ENCODE measurements at places on chromosomes 12 and 14.
A peak's percentile ranks its signal among the peaks of the same experiment; 100 is the strongest.

- DNase-seq = no peak
Measured at GRCh38 chr12:85225501-85225900, 54.5 kb upstream of the ALX1 start.

DNA sequence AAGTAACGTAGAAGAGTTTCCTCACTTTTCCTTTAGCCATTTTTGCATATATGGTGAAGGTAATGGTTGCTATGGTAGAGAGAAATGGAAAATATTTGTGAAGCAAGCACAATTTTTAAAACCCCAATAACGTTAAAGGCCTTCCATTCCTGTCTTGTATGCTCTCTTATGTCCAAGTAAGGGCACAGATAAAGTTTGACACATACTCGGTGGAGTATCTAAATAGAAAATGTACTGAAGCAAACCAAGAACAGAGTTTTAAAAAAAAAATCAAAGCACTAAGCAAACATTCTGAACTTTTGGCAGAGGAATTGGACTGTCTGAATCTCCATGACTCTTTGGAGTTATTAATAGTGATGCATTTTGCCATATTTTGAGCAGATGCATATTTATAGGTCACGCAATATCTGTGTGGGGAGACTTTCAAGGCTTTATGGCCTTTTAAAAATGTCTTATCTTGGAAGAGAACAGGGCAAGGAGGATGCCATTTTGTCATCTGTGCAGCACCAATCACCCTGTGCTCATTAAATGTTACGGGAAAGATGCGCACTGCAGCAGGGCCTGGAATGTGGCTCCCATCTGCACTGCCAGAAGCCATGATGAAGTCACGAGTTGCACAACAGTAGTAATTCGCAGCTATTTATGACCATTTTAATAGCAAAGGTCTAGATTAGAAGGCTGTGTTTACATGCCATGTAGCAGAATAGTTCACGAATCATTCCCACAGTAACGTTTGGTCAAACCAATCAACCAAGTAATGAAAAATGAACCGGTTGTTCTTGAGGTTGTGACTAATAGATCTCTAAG is 23.3 kb upstream of the AMIGO2 start:
- DNase-seq = no peak

DNA sequence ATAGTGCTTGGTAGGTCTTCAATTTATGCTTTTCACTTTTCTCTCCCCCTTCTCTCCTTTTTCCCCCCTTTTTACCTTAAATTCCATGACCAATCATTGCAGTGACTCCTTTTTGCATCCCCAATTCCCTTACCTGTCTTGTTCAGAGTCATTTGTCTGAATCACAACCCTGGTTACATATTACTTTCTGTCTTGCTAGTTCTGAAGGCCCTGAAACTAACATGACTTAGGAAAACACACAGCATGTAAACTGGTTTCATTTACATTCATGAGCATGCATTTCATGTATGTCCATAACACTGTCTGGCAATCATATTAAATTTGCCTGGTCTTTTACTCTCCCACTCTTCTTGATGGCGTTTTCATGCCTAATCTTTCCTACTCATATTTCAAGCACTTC is 20.3 kb upstream of the FOXG1 start:
- DNase-seq = no peak

GRCh38 chr12:109811624-109811995 is 21.6 kb downstream of the TRPV4 start:
- no peak for DNase-seq

DNA sequence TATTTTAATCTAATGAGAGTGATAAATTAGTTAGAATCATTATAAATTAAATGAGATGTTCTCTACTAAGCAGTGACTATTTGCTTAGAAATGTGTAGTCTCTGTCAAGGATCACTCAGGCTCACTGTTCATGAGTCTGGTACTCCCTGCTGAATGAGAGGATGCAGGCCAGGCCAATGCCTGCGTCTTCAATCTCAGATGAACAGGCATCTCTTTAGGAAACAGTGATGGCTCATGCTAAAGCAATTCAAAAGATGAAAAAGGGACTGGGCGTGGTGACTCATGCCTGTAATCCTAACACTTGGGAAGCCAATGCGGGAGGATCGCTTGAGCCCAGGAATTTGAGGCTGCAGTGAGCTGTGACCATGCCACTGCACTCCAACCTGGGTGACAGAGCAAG is 106.8 kb downstream of the ZFC3H1 start:
- DNase-seq = no peak

GRCh38 chr14:71665157-71665556 is 267.1 kb upstream of the RGS6 start:
- no peak for DNase-seq

GRCh38 chr12:100398307-100398706 is 41.4 kb downstream of the SLC17A8 start:
- DNase-seq = no peak

DNA sequence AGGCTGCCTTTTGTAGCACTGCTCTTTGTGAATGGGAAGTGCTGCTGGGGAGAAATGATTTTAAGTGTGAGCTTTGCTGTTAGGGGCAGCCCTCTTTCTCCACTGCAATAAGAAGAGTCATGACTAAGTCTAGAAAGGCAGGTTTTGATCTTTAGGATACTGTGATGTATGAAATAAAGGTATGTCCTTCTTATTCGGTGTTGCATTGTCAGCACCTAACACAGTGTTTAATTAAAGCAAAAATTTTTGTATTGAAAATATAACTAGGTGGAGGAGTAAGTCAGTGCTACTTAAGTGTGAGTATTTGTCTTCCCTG is 81.5 kb downstream of the ETV6 start:
- DNase-seq = no peak

DNA sequence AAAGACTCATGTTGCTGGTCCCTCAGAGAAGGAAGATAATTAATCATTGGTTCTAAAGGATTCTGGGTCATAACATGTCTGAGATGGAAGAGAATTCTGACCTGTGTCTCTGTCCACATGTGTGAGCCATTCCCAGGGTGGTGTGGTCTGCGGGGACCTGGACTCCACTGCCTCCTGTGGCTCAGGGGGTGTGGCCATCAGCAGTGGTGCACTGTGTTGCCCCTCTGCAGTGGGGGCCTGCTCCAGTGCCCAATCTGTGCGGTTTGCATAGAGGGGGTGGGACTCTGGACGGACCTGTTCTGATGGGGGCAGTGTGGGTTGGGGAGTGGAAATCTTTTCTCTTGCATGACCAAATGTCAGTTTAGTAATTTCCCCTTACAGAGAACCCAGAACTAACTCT is 13.5 kb downstream of the KRT85 start:
- peak; percentile 12 for DNase-seq

DNA sequence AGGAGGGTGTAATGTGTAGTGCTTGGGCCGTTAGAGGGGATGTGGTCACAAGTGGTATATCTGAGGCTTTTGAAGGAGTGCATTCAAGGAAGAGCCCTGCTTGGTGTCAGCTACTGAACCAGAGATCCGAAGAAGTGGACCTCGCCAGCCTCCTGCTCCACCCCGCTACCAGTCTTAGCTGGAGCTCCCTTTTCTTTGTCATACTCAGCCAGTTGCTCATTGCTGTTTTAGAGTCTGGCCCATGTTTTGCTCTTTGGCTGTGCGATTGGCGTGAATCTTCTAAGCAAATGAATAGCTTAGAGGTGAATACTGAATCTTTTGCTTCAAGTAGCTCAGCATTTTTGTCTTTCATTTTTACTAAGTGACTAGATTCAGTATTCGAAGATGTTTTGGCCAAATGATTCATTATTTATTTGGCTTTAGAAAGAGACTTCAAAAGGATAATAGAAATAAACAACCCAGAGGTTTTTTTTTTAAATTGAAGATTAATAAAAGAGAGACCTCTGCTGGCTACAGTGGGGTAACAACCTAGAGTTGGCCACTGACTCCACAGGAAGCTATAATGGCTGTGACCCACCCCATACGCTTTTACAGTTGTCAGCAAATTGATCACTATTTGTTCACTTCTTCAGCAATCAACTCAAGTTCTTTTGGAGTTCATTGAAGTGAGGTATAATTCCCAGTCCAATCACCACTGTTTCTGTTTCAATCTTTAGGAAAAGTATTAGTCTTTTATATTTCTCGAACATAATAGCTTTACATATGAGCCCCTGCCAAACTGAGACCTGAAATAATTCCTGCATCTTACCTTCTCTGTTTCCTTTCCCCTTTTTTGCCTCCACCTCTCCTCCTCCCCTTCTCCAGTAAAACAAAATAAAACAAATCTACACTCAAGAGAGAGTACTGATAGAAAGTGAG is 19.9 kb downstream of the CDKN1B start:
- peak; percentile 63 for DNase-seq

- DNase-seq = no peak
Measured at GRCh38 chr14:101188571-101188915, 285.0 kb upstream of the RTL1 start.

DNA sequence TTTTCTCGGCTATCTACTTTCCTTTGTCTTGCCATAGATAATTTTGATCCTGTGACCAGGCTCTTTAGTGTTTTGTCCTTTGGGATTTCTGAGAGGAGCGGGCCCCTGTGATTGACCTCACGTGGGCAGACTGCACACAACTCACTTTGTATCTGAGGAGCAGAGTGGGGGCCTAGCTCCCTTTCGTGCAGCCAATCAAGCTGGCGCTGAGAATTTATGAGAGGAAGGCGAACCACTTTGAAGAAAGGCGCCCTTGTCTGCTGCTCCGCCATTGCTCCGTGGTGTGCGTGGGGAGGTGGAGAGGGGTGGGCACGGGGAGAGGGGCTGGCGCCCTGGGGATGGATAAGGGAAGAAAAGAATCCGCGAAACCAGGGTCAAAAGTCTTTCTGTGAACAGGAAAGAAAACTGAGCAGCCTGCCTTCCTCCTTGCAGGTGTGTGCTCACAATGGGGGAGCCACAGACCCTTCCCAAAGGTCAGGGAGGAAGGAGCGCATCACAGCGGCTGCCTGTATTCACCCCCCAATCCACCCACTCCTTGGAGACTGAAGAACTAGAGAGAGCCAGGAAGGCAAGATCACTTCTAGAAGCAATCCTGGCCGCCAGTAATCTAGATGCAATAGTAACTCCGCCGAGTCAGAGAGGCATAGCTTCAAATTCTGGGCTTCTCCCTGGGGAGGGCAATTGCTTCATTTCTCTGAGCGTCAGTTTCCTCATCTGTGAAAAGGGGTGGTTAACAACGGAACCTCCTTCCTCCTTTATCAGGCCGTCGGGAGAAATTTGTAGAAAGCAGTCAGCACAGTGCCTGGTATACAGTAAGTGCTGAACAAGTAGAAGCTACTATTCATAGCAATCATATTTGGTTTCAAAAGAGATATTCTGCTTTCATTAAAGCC is 24.9 kb upstream of the MED13L start:
- no peak for DNase-seq

DNA sequence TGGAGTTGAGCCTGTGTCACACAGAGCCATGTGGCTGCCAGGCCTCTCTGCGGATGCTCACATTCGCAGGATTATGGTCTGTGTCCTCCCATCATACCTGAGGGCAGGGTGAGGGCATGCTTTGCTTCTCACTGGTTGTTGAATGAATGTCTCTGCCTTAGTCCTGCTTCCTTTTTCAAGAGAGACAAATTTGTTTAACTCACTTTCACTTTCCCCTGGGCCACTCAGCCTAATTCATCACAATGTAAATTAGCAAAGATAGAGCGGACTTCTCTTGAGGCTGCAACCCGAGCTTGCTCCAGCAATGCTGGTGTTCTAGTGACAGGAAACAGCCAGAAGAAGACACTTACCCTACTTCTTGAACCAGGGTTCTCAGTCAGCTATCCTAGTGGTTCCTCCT is 35.5 kb upstream of the PAX9 start:
- DNase-seq = no peak

DNA sequence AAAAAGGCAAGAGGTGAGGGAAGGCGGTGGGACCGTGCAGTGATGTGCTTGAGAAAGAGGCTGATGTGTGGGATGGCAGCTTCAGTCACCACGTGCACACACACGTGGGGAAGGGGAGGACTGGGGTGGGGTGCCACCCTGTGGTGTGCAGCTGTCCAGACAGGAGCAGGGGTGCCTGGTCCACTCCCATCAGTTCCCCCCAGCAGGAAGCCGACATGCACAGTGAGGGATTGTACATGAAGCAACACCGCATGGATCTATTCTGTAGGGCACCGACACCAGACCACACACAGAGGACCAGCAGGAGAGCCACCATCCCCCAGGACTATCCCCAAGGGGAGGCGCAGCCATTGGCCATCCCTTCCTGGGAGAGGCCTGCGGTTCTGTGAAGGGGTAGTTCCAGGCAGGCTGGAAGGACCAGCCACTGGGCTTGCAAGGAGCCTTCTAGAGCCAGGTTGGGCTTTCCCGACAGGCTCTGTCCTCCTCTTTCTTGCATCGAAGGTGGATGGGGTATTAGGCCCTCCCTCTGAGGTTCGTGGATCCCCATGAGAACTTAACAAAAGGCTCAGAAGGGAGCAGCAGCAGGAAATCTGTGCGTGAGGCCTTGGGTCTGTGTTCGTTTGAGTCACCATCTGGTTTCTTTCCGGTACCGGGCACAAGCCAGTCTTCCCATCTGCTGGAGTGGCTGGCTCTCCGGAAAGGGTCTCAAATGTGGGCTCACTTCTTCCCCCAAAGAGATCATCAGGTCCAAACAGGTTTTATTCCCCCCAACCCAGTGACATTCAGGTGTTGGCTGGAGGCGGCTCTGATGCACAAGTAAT is 59.8 kb downstream of the PLEKHG3 start:
- DNase-seq = no peak

- DNase-seq = no peak
Measured at GRCh38 chr12:123089631-123090353, 61.1 kb downstream of the PITPNM2 start.

DNA sequence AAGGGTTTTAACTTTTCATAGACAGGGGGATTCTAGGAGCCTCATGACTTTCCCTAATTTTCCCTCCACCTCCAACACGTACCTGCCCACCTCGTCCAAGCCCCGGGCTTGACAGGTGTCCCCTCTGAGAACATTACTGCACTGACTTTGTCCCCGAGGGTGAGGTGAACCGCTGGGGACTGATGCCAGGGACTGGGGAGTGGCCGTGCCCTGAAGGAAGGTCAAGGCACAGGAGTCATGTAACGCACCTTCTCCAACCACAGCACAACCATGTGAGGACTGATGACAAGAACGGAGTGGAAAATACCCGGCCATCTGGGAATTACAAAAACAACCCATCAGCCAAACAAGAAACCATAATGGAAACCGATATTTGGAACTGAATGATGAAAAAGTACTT is 214.7 kb upstream of the C14orf180 start:
- no peak for DNase-seq

- no peak for DNase-seq
Measured at GRCh38 chr14:81066672-81067071, 111.3 kb downstream of the TSHR start.

DNA sequence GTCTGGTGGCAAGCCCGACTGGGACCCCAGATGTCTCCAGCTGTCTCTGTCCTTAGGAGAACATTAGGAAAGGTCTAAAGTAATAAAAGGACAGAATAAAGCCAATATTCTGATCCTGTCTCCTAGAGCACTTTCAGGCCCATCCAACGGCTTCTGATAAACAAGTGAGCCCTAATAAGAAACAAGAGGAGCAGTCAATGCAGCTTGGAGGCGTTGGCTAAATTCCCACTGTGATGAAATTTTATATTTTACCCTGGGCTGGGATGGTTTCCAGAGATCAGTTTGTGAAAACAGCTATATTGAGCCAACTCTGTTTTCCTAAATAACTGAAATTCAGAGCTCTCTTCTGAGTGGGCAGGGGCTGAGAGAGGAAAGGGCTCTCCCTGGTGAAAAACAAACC is 55.5 kb upstream of the SRRM4 start:
- no peak for DNase-seq
